Fibroblast of lung (primary cell): ENCODE measurements at places on chromosomes 16 and 17. TPM values are rescaled to one million over a fixed set of nuclear protein-coding genes. Genes with fewer than 3 reads are reported as not detected.

GRCh38 chr16:78925083-78925767, 675.3 kb downstream of the MAF start:
- DNase-seq = no peak
- H3K36me3 ChIP-seq = no peaks in the 10 kb centered on the region
- H3K27me3 ChIP-seq = no peaks in the 10 kb centered on the region
- H3K4me1 ChIP-seq = no peaks in the 10 kb centered on the region
- no peak overlapping the region for H3K4me3 ChIP-seq

The SLC5A10 gene
- polyA plus RNA-seq = not detected in 2 replicates

The TELO2 gene
- polyA plus RNA-seq = 6.3 and 9.4 TPM in 2 replicates

The CD19 gene
- polyA plus RNA-seq = 0.05 TPM in 1 of 2 replicates, not detected in the other

The PGAP3 gene
- 5.9 and 7.9 TPM in 2 replicates for polyA plus RNA-seq
